Ammon's horn (tissue), 1 donor: ENCODE measurements at places on chromosomes 16 and 17.

DNA sequence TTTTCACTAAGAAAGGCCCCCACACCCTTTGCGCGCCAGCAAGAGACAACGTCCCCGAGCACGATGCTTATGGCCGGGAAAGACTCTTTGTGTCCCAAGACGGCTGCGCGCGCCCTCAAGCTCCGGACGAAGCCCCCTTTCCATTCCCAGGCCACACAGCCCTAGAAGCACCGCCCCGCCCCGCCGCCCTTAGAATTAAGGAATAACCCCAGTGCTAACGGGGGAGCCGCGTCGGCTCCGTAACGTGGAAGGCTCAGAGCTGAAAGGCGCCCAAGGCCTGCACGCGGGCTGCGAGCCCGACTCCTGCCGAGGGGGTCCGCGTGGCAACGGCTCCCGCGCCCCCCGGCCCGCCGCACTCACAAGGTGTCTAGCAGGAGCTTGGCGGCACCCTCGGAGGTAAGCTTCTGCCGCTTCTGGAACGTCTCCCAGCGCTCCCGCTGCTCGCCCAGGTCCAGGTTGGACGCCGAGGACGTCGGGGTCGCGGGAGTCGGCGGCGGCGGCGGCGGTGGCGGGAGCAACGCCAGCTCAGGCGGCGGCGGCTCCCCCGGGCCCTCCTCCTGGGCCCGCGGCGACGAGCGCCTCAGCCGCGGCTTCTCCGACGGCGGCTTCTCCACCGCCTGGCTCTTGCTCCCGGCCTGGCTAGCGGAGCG, 477 bp downstream of the CENPV start:
- peak; percentile 27 for DNase-seq

- DNase-seq = no peak
Observed at GRCh38 chr17:78395155-78395554, 16.7 kb downstream of the PGS1 start.

DNA sequence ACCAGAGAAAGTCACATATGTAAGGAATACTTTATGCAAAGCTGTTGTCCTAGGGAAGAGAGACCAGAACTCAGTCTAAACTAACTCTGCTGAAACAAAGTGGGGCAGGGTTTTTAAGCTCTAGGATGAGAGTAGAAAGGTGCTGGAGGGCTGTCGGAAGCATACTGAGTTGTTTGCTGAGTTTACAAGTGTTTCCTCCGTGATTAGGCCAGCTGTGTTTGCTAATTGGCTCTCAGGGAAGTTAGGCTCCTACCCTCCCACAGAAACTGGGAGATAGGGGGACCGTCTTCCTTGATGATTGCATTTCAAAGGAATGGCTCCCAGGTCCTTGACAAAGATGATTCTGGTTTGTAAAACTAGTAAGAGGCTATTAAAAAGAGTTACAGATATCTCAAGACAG, 24.4 kb upstream of the CRYM start:
- no peak for DNase-seq

- no peak for DNase-seq
Observed at GRCh38 chr17:27496005-27496404, 39.8 kb downstream of the KSR1 start.

GRCh38 chr16:28495098-28495793, 803 bp downstream of the APOBR start:
- no peak for DNase-seq

DNA sequence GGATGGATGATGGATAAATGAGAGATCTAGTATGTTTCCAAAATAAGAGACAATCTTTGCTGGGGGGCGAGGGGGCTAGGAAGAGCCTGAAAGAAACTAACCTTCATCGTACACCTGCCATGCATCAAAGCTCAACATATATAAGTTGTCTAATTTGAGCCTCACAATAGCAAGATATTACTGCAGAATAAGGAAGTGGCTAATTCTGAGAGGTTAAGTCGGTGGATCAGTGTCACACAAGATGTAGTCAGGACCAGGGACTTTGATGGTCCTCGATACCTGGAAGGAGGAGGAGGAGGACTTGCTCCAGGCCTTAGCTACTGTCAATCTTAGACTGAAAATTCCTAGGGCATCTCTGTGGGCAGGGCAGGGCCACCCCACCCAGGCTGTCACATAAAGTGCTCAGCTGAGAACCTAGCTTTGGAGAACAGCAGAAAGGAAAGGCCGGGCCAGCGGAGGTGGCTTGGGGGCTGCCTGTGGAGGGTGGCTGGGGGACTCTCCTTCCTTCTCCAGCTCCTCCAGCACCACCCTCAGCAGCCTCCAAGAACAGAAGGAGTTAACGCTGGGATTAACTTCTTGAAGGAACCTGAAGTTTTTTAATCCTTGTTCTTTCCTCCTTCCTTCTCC, 460 bp upstream of the SLC13A2 start:
- no peak for DNase-seq

GRCh38 chr16:66255647-66256046, 110.8 kb upstream of the CDH5 start:
- no peak for DNase-seq

DNA sequence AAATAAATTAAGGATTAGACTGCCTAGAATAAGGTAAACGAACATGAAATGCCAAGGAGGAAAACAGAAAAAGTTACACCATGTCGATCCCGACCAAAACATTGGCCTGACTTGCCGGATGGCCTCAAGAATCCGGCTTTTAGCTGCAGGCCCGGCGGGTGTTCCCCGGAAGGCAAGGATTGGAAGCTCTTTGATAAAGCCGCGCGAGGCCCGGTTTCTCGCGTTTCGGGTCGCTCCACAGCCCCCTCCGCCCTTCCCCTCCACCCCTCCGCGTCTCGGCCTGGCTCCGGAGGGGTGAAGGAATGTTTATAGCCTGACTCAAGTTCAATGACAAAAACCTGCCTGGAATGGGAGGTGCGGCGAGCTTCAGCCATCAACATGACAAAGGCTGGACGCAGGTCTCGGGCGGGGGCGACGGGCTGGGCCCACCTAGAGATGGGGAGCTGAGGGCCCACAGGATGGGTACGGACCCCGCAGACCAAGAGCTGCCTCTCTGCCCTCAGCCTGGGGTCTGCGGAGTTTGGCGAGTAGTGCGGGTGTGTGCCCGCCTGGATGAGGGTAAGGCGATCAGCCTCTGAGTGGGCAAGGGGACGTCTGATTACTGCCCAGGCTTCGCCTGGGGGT, 2.6 kb downstream of the PRAC1 start:
- DNase-seq = no peak

DNA sequence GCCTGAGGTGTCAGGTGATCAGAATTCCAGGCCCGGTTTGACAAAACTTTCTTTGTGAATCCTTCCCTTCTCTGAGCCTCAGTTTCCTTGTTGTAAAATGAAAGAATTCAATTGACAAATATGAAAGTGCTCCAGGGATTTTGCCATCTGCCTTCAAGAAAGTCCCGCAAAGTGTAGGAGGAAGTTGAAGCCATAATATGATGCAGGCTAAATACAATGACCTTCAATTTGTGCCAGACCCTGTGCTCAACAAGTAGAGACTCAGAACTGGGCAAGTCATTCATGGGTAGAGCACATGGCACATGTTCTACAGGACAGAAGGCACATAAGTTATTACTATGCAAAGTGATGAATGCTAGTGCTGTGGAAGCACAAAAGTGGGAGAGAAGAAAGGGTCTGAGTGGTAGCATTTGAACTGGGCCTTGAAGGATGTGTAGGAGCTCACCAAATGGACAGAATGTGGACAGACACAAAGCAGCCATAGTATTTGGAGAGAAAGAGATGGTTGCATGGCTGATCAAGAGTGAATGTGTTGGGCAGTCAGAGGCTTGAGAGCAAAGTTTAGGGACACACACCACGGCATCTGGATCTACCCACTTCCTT, 2.4 kb upstream of the SCIMP start:
- DNase-seq = no peak

GRCh38 chr17:1714980-1715802, 5.0 kb upstream of the TLCD2 start:
- DNase-seq = no peak

- DNase-seq = no peak
Observed at GRCh38 chr17:73972056-73972455, 231.4 kb upstream of the RPL38 start.

GRCh38 chr17:38465391-38466345, 37.4 kb downstream of the ARHGAP23 start:
- no peak for DNase-seq

DNA sequence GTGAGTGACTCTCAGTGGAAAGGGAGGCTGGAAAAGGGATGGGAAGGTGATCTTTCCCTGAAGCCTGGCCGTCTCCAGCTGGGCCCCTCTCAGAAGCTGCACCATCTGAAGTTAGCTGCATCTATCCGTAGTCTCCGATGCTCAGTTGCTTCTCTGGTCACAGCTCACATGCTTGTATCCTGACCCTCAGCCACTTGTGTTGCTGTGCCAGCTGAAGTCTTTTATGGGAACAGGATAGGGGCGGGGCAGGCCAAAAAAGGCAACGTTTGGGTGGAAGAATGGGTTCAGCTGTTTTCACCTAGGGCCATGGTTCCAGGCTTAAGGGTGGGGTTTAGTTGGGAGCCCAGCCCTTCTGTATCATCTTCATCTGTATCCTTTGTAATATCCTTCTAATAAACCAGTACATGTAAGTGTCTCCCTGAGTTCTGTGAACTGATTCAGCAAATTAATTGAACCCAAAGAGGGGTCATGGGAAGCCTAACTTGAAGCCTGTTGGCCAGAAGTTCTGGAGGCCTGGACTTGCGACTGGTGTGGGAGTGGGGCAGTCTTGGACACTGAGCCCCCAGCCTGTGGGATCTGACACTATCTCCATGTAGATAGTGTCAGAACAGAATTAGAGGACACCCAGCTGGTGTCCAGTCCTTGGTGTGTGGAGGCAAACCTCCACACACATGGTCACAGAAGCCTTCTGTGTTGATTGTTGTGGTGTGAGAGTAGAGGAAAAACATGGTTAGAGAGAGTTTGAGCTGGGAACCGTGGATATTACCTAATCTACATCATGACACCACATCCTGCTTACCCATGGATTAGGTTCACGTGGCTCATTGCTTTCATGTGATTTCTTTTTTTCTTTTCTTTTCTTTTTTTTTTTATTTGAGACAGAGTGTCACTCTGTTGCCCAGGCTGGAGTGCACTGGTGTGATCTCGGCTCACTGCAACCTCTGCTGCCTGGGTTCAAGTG, 49.3 kb upstream of the FBXO47 start:
- no peak for DNase-seq

- no peak for DNase-seq
Observed at GRCh38 chr17:17935321-17936271, 36.6 kb downstream of the TOM1L2 start.

GRCh38 chr17:75827308-75828075, 16.7 kb downstream of the UNC13D start:
- peak; percentile 76 for DNase-seq

DNA sequence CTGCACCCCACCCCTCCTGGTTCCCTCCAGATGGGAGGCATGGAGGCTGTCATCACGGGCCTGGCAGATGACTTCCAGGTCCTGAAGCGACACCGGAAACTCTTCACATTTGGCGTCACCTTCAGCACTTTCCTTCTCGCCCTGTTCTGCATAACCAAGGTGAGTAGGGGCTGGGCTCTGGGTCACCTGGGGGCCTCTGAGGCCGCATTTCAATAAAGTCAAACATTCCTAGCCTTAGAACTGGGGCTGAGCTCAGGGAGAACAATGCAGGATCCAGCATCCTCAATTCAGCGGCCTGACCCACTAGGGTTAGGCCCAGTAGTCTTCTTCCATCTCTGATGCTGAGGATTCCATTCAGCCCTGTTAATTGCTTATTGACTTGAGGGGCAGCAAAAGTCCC, 42.1 kb downstream of the SLC6A2 start:
- no peak for DNase-seq

DNA sequence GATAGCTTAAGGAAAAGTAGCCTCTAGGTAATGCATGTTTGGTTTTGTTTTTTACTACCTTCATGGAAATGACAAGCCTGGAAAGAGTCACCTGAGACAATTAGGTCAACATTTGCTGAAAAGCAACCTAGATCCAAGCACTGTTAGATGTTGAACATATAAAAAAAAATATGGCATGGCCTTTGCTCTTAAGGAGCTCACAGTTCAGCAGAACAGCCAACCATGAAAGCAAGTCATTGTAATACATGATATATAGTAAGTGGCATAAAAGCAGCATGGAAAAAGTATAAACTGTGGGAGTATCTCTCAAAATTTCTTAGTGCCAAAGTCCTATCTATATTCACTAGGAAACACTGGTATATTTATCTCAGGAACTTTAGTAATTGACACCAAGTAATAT, 31.6 kb downstream of the CFDP1 start:
- no peak for DNase-seq

- peak; percentile 79 for DNase-seq
Observed at GRCh38 chr16:4663777-4664465, 29.4 kb upstream of the NUDT16L1 start.

DNA sequence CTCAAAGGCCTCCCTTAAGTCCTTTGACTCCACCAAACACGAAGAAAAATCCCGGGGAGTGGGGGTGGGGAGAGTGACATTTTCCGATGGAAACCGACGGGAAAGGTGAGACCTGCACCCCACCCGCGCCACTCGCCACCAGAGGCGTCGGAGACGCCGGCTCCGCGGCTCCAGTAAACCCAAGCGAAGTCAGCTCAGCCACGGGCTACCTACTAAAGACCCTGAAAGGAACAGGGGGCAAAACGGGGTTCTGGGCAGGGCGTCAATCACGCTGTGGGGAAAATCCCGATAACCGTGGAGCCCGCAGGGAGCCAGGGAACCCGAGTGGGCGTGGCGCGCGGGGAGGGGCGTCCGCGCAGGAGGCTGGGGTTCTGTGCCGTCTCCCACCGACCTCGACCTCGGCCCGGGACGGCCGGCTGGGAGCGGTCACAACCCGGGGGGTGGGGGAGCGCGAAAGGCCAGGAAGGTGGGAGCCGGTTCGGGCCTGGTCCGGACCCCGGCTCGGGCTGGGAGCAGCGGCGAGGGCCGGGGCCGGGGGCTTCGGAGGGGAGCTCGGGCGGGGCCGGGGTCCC, 565 bp downstream of the WDR45B start:
- DNase-seq = no peak

DNA sequence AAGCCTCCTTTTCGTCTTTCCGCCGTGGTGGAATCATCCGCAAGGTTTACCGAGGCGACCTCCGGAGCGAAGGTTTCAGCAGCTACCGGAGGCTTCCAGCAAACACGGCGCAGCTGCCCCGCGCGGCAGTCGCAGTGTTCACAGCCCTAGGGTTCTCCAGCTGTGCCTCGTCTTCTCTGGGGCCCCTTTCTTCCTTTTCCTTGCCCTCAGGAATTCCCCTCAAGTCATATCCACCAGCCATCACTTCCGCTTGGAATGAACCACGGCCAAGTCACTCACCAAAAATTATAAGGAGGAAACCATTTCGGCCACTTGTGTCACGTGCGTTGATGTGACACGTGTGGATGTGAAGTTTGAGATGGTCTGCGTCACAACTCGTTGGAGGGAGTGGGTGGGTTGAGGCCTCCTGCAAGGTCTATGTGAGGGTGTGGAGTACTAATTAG, 636 bp upstream of the ERN1 start:
- DNase-seq = peak; percentile 25

- no peak for DNase-seq
Observed at GRCh38 chr17:15660077-15660476, 24.0 kb downstream of the TRIM16 start.

- no peak for DNase-seq
Observed at GRCh38 chr17:72606656-72607055, 485.8 kb downstream of the SLC39A11 start.
